Sigmoid colon (tissue), 7 donors: ENCODE measurements at places on chromosomes 12 and 14.

- DNase-seq, result no peak
Measured at GRCh38 chr14:69968681-69969080, 89.5 kb downstream of the SMOC1 start.

- DNase-seq, result no peak
Measured at GRCh38 chr12:106249411-106250135, 1.8 kb upstream of the CKAP4 start.

DNA sequence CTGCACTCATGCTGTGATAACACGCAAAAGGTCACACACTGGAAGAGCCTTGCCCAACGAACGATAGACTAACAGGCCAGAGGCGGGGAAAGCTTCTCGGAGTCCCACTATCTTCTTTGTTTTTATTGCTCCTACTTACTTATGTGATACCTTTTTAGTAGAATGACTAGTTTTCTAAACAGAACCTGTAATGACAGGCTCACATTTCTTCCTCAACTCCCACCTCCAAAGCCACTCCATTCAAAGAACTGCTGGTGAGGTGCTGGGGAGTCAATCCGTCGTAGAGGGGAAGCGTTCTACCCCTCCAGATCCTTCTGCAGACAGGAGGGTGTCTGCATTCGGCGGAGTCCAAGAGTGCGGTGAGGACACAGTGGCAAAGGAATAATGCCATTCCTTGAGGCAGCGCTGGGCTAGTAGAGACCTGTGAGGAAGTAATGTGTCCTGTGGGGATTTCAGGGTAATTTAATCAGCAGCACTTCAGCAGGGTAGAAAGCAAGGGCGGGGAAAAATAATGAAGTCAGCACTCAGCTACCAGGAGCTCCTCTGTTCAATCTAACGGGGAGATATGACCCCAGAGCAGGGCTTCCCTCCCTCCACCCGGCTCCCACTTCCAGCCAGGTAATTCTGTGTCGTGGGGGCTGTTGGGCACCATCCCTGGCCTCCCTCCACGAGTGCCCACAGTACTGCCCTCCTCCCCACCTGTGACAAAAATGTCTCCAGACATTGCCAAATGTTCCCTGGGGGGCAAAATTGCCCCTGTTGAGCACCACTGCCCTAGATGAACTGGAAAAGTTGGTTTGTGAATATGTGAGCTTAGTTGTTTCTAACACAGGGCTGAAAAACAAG is 25.2 kb downstream of the SPRING1 start:
- DNase-seq, result no peak

- DNase-seq, result no peak
Measured at GRCh38 chr12:28164644-28165275, 25.5 kb upstream of the CCDC91 start.

- DNase-seq, result no peak
Measured at GRCh38 chr12:41460906-41461305, 272.8 kb downstream of the PDZRN4 start.
